A549 treated with CpdA at 1 μM for 4 hours (cell line): ENCODE measurements at places on chromosomes 1 and 21. TPM values are rescaled to one million over a fixed set of nuclear protein-coding genes. Genes with fewer than 3 reads are reported as not detected.

The NDUFS5 gene
- 408 to 535 TPM (median 439 TPM) in 5 replicates for total RNA-seq

The PTPN22 gene
- not detected in 5 replicates for total RNA-seq

The OXCT2 gene
- 0.38 to 0.64 TPM (median 0.40 TPM) in 5 replicates for total RNA-seq

The RHBDL2 gene
- 1.9 to 3.1 TPM (median 2.2 TPM) in 5 replicates for total RNA-seq

The TNN gene
- total RNA-seq, result 0.01 TPM in 1 of 5 replicates, not detected in the others

The MPZ gene
- total RNA-seq, result 0.15 to 0.32 TPM (median 0.21 TPM) in 5 replicates

The TMEM52 gene
- total RNA-seq, result 0.36 to 1.5 TPM (median 0.83 TPM) in 5 replicates

The LGR6 gene
- total RNA-seq, result 0.40 to 0.78 TPM (median 0.47 TPM) in 5 replicates

The AMPD1 gene
- not detected in 5 replicates for total RNA-seq

The PTGFR gene
- 0.02 TPM in 1 of 5 replicates, not detected in the others for total RNA-seq

The TSSK3 gene
- total RNA-seq, result 0.07 TPM in 1 of 5 replicates, not detected in the others

The ZNF648 gene
- not detected in 5 replicates for total RNA-seq

The TFAP2E gene
- 0.56 to 0.82 TPM (median 0.62 TPM) in 5 replicates for total RNA-seq

The KRTAP11-1 gene
- total RNA-seq, result not detected in 5 replicates

The SPRR1A gene
- total RNA-seq, result not detected in 5 replicates

The ARHGAP29 gene
- 13.8 to 23.2 TPM (median 15.0 TPM) in 5 replicates for total RNA-seq

The DR1 gene
- total RNA-seq, result 30.2 to 35.3 TPM (median 34.2 TPM) in 5 replicates

The WNT3A gene
- 0.02 to 0.06 TPM (median 0.05 TPM) in 3 of 5 replicates, not detected in the others for total RNA-seq

The AZIN2 gene
- total RNA-seq, result 0.84 to 2.2 TPM (median 1.3 TPM) in 5 replicates

The NUDT4B gene
- 0.22 to 1.0 TPM (median 0.85 TPM) in 3 of 5 replicates, not detected in the others for total RNA-seq

The SAMD13 gene
- total RNA-seq, result 0.18 to 0.61 TPM (median 0.37 TPM) in 5 replicates

The BNIPL gene
- 0.09 to 0.12 TPM (median 0.11 TPM) in 4 of 5 replicates, not detected in the other for total RNA-seq

The RAB3B gene
- 6.0 to 12.8 TPM (median 7.0 TPM) in 5 replicates for total RNA-seq

The SPAG17 gene
- total RNA-seq, result 0.03 TPM in 1 of 5 replicates, not detected in the others

The KCNA3 gene
- total RNA-seq, result not detected in 5 replicates

The NRDC gene
- 80.4 to 83.7 TPM (median 81.7 TPM) in 5 replicates for total RNA-seq

The FAM3B gene
- total RNA-seq, result 0.03 TPM in 1 of 5 replicates, not detected in the others

The GJA9 gene
- 0.06 TPM in 1 of 5 replicates, not detected in the others for total RNA-seq

The LRRN2 gene
- 13.7 to 20.6 TPM (median 15.7 TPM) in 5 replicates for total RNA-seq

The RGL1 gene
- 0.77 to 1.1 TPM (median 0.82 TPM) in 5 replicates for total RNA-seq

The FNDC5 gene
- total RNA-seq, result 0.47 to 0.71 TPM (median 0.54 TPM) in 5 replicates

The MFAP2 gene
- 0.15 to 0.72 TPM (median 0.38 TPM) in 5 replicates for total RNA-seq

The LRRC38 gene
- total RNA-seq, result not detected in 5 replicates

The AGMAT gene
- total RNA-seq, result 6.1 to 8.5 TPM (median 7.9 TPM) in 5 replicates

The TPM3 gene
- 443 to 631 TPM (median 459 TPM) in 5 replicates for total RNA-seq

The GCSAML gene
- not detected in 5 replicates for total RNA-seq

The ADAM30 gene
- total RNA-seq, result not detected in 5 replicates

The PDIK1L gene
- 1.7 to 2.6 TPM (median 1.7 TPM) in 5 replicates for total RNA-seq

The FAM151A gene
- total RNA-seq, result not detected in 5 replicates

The NBPF6 gene
- not detected in 5 replicates for total RNA-seq

The WLS gene
- 18.2 to 25.0 TPM (median 19.4 TPM) in 5 replicates for total RNA-seq

The MMEL1 gene
- total RNA-seq, result 0.11 to 0.35 TPM in 2 of 5 replicates, not detected in the others

The MFSD2A gene
- 4.2 to 4.8 TPM (median 4.7 TPM) in 5 replicates for total RNA-seq

The LDLRAD1 gene
- total RNA-seq, result not detected in 5 replicates

The SELL gene
- total RNA-seq, result 0.20 to 0.40 TPM (median 0.28 TPM) in 5 replicates

The MYOG gene
- total RNA-seq, result not detected in 5 replicates

The GJC2 gene
- 0.31 to 0.56 TPM (median 0.45 TPM) in 5 replicates for total RNA-seq

The GSTM3 gene
- 21.7 to 28.1 TPM (median 24.7 TPM) in 5 replicates for total RNA-seq

The ELAVL4 gene
- 0.26 TPM in 1 of 5 replicates, not detected in the others for total RNA-seq

The UBXN10 gene
- not detected in 5 replicates for total RNA-seq

The DNAH14 gene
- total RNA-seq, result 13.5 to 17.0 TPM (median 16.0 TPM) in 5 replicates

The SH2D5 gene
- total RNA-seq, result 13.6 to 16.3 TPM (median 14.3 TPM) in 5 replicates

The ARHGEF19 gene
- total RNA-seq, result 5.7 to 7.8 TPM (median 6.4 TPM) in 5 replicates

The PGBD5 gene
- 0.15 to 0.83 TPM (median 0.76 TPM) in 5 replicates for total RNA-seq

The ACKR1 gene
- not detected in 5 replicates for total RNA-seq

The C1orf116 gene
- 2.6 to 3.5 TPM (median 2.9 TPM) in 5 replicates for total RNA-seq

The SPATA45 gene
- total RNA-seq, result 0.17 TPM in 1 of 5 replicates, not detected in the others

The FAM78B gene
- total RNA-seq, result 0.08 to 0.46 TPM (median 0.32 TPM) in 5 replicates

The PDZK1 gene
- total RNA-seq, result 0.45 to 1.2 TPM (median 0.86 TPM) in 5 replicates

The USH2A gene
- total RNA-seq, result not detected in 5 replicates
